ENCODE measurements at places on chromosomes 1 and 21. TPM values are rescaled to one million over a fixed set of nuclear protein-coding genes. Genes with fewer than 3 reads are reported as not detected.

S100A7 gene
- total RNA-seq, result not detected

- no peak for ATAC-seq
These were observed 2.7 kb downstream of the CHI3L1 start for GRCh38 chr1:203183828-203184227.

DNA sequence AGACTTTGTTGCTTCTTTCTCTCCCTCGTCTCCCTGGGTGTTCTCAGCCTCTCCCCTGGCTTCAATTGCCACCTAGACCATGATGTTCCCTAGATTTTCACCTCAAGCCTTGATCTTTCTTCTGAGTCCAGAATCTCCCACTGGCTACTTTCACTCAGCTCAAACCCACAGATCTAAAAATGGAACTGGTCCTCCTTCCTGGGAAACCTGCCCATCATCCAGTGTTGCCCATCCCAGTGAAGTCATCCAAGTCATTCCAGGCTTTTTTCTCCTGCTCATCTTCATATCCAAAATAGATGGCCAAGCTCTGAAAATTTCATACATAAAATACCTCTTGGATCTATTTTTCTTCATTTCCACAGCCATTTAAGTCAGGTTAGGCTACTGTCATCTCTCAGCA is 347.4 kb downstream of the KCNH1 start:
- ATAC-seq, result no peak

NHLH1 gene
- total RNA-seq, result 1.1 TPM

ILF2 gene
- 245 TPM for total RNA-seq

DNA sequence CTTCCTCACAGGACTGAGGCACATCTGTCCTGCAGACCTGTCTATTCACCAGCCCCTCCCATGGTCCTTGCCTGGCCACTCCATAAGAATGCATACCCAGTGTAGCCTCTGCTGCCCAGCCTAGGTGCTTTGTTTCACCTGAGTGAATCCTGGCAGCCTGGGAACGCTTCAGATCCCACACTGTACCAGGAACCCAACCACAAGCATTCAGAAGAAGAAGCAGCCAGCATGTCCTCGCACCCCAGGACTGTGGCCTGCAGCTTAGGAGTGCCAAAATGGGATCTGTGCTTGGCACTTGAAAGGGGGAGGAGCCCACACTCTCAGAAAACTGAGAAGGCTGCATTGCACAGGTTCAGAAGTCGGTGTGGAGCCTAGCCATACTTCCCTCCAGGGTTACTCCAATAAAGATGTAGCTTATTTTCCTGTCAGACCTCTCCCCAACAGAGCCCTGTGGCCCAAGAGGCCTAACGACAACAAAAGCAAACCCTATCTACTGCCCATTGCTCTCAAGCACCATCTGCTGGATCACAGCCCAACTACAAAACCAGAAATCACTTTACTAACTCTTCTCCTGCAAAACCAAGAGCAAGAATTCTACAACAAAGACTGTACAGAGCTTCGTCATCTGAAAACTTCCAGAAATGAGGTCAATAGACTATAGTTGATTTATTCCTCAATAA is 923.1 kb upstream of the NEGR1 start:
- no peak for ATAC-seq

PERM1 gene
- not detected for total RNA-seq

DNA sequence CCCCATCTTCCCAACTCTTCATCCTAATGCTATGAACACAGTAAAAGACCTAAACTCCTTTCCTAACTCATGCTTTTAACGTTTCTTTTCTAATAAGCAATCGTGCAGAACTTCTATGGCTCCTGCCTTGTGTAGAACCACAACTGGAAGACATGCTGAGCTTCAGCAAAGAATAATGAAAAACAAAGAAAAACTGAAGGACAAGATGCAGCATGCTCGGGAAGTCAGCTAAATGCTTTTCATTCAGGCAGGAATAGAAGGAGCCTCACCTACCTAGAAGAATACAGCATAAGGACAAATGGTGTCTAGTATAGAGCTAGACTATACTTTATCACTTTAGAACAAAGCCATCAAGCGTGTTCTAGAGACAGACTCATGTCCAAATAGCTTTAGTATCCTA is 45.9 kb downstream of the LUZP1 start:
- ATAC-seq, result no peak

RGSL1 gene
- not detected for total RNA-seq

DNA sequence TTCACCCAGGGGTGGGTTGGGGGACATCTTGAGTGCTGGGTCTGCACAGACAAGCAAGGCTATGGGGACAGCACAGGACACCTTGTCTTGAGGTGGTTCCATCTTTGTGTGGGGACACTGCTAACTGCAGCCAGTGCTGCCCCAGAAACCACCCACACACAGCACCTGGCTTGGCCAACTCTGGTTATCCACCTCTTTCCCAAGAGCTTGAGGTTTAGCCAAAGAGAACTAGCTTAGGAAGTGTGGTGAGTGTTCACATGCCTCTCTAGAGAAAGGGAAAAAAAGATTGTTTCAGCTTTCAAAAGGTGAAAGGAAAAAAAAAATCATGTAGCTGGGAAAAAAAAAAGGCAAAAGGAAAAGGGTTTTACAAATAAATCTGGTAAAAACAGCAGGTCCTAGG is 32.4 kb downstream of the BCAR3 start:
- ATAC-seq, result no peak

Measured in activated T-helper 17 cell treated with anti-CD3 and anti-CD28 coated beads, Interleukin-2, amount 50 U/mL, for 72 hours (primary cell).